ENCODE measurements at places on chromosomes 16 and 17. TPM values are rescaled to one million over a fixed set of nuclear protein-coding genes. Genes with fewer than 3 reads are reported as not detected.

HOXB3 gene
- total RNA-seq, result 2.7 TPM

ASB16 gene
- total RNA-seq, result not detected

GAST gene
- total RNA-seq, result not detected

ZG16 gene
- total RNA-seq, result not detected

All from tracheal epithelial cell (primary cell).